ENCODE measurements at places on chromosomes 7 and 10.

DNA sequence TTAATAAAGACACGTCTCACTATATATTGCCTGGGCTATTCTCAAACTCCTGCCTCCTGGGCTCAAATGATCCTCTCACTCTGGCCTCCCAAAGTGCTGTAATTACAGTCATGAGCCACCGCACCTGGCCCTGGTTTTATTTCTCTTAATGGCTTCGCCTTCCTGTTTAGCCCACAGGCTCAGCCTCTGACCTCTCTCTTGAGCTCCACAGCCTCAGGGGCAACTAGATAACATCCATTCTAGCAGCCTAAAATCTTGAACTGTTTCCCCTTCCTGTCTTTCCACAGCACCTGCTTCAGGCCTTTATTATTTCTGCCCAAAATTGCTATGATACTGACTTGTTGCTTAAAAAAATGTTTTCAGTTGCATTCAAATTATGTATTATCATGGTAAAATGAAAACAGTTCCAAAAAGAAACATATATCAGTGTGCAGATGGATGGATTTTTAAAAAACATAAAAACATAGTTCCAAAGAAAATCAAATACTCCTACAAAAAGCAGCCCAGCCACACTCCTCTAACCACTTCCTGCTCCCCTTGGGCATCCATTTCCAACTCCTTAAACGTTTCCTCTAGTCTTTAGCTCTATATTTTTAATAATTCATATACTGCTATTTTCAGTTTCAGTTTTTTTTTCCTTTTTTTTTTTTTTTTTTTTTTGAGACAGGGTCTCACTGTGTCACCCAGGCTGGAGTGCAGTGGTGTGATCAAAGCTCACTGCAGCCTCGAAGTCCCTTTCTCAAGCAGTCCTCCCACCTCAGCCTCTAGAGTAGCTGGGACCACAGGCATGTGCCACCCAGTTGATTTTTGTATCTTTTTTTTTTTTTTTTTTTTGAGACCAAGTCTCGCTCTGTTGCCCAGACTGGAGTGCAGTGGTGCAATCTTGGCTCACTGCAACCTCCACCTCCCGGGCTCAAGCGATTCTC lies 5.1 kb upstream of the BAZ1B start:
- no peak for DNase-seq

GRCh38 chr10:18235477-18235876 lies 95.3 kb downstream of the CACNB2 start:
- DNase-seq, result no peak

- no peak for DNase-seq
Observed at GRCh38 chr7:10838228-10838627, 135.4 kb upstream of the PHF14 start.

DNA sequence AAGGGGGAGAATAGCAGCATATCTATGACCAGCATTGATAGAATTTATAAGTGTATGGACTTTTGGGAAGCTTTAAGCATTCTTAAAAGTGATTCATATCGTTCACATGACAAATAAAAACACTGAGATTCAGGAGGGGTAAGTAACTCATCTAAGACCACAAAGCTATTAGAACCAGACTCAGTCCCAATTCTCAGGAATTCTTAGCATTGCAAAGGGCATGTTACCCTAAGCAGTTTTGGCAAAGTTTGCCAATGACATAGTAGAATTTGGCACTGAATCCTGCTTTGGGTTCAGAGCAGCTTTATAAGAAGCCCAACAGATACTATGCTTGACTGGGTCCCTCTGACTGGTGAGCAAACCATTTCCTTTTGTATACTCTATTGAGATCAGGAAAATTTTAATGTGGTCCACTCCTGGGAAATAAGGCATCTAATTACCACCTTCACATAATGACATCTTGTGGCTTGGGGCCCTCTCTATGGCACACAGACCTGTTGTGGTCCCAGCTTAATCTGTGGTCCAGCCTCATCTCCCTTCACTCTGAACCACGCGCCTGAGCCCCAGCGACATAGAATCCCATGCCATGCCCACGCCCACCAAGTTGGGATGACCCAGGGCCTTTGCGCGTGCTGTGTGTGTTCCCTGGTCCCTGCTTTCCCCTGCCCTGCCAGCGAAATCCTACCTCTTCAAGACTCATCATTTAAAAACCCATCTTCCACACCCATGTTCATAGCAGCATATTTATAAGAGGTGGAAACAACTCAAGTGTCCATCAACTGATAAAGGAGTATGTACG lies 37.5 kb upstream of the DOCK1 start:
- peak; percentile 74 for DNase-seq

DNA sequence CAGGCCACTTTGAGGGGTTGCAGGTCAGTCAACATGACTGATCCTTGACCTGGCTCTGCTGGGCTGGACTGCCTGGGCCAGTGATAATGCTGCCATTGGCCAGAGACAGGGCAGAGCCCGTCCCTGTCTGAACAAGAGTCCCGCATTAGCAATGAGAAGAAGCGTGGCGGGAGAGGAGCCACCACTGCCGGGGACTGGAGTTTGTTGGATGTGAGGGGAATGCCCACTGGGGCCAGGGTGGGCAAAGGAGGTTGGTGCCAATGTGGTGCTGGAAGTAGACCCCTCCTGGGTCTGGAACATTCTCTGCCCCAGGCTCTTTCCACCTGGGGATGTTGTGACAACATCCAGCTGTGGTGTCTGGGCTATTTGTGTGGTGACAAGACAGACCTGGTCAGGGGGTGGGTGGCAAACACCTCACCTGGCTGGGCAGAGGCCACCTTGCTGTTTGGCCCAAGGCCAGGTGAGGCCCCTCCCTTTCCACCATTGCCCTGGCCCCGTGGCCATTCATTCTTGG lies 7.6 kb downstream of the SAP25 start:
- no peak for DNase-seq

- no peak for DNase-seq
Observed at GRCh38 chr10:96672481-96673175, 47.7 kb downstream of the PIK3AP1 start.

GRCh38 chr10:73911553-73912004 lies 647 bp downstream of the PLAU start:
- no peak for DNase-seq

GRCh38 chr10:13699216-13699615 lies 112.5 kb downstream of the PRPF18 start:
- DNase-seq, result no peak

DNA sequence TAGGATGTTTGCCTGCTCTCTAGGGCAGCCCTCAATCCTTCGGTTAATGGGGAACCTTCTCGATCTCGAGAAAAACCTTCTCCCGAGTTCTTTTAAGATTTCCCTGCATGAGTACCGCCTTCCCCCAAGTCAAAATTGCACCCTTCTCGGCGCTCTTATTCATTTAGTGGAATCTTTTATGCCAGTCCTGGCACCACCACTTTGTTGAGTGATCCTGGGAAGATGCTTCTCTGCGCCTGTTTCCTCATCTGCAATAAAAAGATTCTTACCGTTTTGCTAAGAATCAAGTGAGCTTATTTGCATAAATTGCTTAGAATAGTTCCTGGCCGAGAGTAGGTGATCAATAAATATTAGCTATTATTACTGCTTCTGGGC lies 697 bp downstream of the ARPC1A start:
- DNase-seq, result no peak

- DNase-seq, result no peak
Observed at GRCh38 chr10:132500781-132501415, 36.7 kb upstream of the INPP5A start.

- no peak for DNase-seq
Observed at GRCh38 chr10:123790132-123790885, 101.3 kb downstream of the CPXM2 start.

- peak; percentile 86 for DNase-seq
Observed at GRCh38 chr7:155644178-155644970, at the start of gene RBM33. TSS of gene RBM33 (plus strand) at chr7:155644661. CDS start at chr7:155644877, 216 bp downstream.

- peak; percentile 15 for DNase-seq
Observed at GRCh38 chr7:84112771-84113170, 81.8 kb downstream of the SEMA3A start.

- no peak for DNase-seq
Observed at GRCh38 chr7:77320714-77321113, 95.4 kb downstream of the GSAP start.

GRCh38 chr10:118835682-118836326 lies 81.0 kb upstream of the CACUL1 start:
- DNase-seq, result peak; percentile 17

GRCh38 chr7:51304729-51305128 lies 11.9 kb downstream of the COBL start:
- no peak for DNase-seq

DNA sequence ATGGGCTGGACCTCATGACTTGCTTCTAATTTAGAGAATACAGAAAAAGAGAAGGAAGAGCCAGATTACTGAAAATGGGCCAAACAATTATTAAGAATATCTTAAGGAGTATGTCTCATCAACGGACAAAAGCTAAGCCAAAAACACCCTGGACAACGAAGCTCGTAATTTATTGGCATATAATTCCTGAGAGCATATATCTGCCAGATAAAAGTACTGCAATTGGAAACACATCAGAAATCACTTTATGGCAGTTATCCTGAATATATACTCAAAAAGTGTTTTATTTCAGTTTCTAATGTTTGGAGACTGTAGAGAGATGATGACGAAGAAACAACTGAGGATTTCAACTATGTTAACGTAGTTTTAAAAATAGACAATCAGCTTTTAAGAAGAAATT lies 211.8 kb downstream of the CSTF2T start:
- no peak for DNase-seq

GRCh38 chr7:158685693-158686092 lies 18.9 kb downstream of the NCAPG2 start:
- peak; percentile 72 for DNase-seq

GRCh38 chr10:131575877-131576276 lies 264.4 kb upstream of the TCERG1L start:
- no peak for DNase-seq

DNA sequence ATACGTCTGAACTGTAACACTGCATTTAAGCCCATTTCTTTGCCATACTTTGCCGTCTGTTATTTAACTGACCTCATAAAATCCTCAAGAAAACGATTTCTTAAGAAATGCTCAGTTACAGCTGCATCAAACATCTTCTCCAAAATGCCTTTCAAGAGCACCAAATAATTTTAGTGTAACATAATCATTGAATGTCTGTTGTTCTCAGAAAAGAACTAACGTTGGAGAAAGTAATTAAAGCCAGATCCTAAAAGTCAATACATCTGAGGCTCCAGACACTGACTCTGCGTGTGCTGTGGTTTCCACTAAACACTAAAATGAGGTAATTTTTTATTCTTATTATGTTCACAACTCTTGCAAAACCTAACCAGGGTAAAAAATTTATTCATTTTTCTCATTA lies 63.7 kb upstream of the LRRC17 start:
- DNase-seq, result no peak

DNA sequence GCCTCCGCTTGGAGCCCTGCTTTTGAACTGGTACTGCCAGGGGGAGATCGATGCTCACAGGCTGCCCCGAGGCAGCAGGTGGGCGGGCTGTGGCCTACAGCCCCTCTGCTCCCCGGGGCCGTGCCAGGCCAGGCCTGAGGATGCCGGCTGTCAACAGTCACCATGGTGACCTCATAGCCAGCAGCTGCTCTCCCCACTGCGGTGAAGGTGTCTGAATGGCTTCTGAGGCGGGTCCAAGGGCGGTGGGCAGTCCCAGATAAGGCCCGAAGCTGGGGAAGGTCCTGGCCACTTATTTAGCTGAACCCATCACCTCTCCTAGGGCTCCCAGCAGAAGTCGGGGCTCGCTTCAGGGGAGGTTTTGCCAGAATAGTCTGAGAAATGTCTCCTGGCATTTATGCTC lies 179.3 kb downstream of the ARHGAP12 start:
- DNase-seq, result no peak

- peak; percentile 66 for DNase-seq
Observed at GRCh38 chr10:106111246-106111645, 1053.3 kb downstream of the SORCS1 start.

- no peak for DNase-seq
Observed at GRCh38 chr7:42198296-42198695, 38.7 kb downstream of the GLI3 start.

DNA sequence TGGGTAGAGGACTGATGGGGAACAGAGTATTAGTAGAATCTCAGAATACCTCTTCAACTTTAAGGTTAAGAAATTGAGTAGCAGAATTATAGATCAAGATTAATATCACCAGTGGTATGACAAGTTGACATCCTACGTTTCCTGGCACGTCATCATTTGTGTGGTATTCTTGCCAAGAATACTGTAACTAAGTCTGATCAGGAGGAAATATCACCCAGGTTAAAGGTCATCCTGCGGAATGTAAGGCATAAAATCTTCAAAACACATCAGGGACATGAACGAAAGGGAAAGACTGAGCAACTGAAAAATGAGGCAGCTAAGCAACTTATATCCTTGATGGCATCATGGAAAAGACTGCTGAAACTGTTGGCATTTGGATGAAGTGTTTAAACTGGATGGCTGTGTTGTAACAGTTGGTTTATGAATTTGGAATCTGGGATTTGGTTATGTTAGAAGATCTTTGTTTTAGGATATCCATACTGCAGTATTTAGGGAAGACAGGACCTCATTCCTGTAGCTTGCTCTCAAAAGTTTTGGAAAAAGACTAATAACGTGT lies 86.1 kb downstream of the TRIM24 start:
- DNase-seq, result peak; percentile 8

GRCh38 chr7:142855756-142856564 lies 1.1 kb downstream of the EPHB6 start:
- peak; percentile 23 for DNase-seq

DNA sequence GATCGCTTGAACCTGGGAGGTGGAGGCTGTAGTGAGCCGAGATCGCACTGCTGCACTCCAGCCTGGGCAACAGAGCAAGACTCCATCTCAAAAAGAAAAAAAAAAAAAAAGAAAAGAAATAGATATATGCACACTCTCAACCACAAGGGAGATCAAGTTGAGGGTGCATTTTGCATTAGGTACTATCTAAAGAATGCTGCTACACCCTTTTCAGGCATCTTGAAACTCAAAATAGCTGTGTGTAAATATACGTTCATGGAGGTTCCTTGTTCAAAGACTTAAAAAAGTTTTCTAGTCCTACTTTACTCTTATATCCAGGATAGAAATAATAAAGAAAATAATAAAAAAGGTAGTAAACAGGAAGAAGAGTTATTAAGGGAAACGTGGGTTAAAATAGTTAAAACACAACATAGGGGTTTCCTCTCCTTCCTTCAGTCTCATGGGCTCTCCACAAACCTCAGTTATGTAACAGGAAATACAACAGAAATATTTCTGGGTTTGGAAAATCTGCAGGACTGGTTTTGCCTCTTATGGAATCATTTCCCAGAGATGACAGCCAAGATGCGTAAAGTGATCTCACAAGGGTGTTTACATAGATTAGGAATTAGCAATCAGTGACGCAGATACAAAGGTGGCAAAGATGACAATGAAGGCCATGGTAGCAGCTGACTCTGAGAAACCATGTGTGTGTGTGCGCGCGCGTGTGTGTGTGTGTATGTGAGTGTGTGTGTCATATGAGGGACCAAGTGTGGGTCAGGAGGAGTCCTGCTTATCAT lies 15.1 kb downstream of the STEAP4 start:
- peak; percentile 23 for DNase-seq
